ENCODE measurements at places on chromosomes 13 and 19. TPM values are rescaled to one million over a fixed set of nuclear protein-coding genes. Genes with fewer than 3 reads are reported as not detected.

Gene FAM216B
- total RNA-seq, result 0.55 TPM

Gene KIR3DL2
- not detected for total RNA-seq

Gene LGALS7
- total RNA-seq, result not detected

Gene TICAM1
- 3.7 TPM for total RNA-seq

Gene TEKTIP1
- not detected for total RNA-seq

Gene CYP2A7
- not detected for total RNA-seq

Gene EDNRB
- 42.9 TPM for total RNA-seq

Gene KLF2
- 22.8 TPM for total RNA-seq

Gene IFNL1
- not detected for total RNA-seq

Gene IGFL3
- not detected for total RNA-seq

Gene PSG1
- not detected for total RNA-seq

Gene IGFL2
- total RNA-seq, result not detected

Gene TJP3
- 5.3 TPM for total RNA-seq

Gene SERTM1
- total RNA-seq, result 7.9 TPM

Gene TMEM150B
- total RNA-seq, result 1.1 TPM

Gene FOXA3
- not detected for total RNA-seq

Gene SLAIN1
- total RNA-seq, result 132 TPM

Gene ZNF430
- 29.2 TPM for total RNA-seq

Gene CFAP97D2
- total RNA-seq, result not detected

Gene SPATA13
- total RNA-seq, result 36.8 TPM

Gene CNN1
- 43.3 TPM for total RNA-seq

Gene ZNF729
- total RNA-seq, result 0.16 TPM

Gene FCAR
- 5.2 TPM for total RNA-seq

Gene CNFN
- not detected for total RNA-seq

Gene PLPP2
- total RNA-seq, result 12.6 TPM

Gene KCNC3
- 4.7 TPM for total RNA-seq

All from camera-type eye (tissue), 1 donor.